ENCODE measurements at places on chromosomes 3 and 15.

GRCh38 chr15:25846377-25846776 lies 16.8 kb downstream of the ATP10A start:
- DNase-seq, result no peak

- no peak for DNase-seq
Observed at GRCh38 chr15:57619746-57620145, 28.0 kb downstream of the MYZAP start.

- DNase-seq, result no peak
Observed at GRCh38 chr3:188007897-188008296, 146.1 kb upstream of the LPP start.

- DNase-seq, result no peak
Observed at GRCh38 chr3:149658744-149659497, 1.1 kb upstream of the WWTR1 start.

- DNase-seq, result peak; percentile 45
Observed at GRCh38 chr3:161423911-161424522, 52.7 kb upstream of the SPTSSB start.

DNA sequence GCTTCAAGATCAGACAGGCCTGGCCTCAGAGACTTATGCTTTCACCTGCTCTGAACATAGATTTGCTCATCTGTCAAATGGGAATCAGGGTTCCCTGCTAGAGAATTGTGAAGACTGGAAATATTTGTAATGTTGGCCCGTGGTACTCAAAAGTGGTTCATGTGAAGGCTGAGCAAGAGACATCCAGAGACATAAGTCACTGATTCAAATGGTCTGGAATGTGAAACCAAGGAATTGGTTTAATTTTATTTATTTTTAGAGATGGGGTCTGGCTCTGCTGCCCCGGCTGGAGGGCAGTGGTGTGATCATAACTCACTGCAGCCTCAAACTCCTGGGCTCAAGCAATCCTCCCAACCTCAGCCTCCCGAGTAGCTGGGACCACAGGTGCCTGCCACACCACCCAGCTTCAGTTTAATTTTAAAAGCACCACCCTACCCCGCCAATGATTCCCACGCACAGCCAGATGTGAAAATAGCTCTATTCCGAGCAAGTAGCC lies 60.1 kb downstream of the DAPK2 start:
- DNase-seq, result no peak

DNA sequence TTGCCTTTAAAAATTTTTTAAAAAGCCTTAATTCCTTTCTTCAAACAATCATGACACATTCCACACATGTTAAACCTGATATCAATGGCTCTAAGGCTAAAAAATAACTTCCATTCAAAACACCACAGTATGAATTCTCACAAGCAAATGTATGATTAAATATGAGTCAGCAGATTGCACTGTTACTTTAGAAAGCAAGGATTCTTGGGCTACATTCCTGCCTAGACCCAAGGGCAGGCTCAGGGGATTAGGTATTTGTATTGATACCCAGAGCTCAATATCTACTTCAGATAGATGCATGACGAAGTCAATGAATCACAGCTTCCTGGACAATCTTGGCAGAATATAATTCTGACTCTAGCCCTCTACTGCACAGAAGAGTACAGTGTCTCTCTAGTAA lies 65.7 kb downstream of the RARB start:
- peak; percentile 74 for DNase-seq

- DNase-seq, result no peak
Observed at GRCh38 chr15:73328981-73329380, 39.8 kb downstream of the HCN4 start.
